ENCODE measurements at places on chromosomes 1 and 21.
A peak's percentile ranks its signal among the peaks of the same experiment; 100 is the strongest.

DNA sequence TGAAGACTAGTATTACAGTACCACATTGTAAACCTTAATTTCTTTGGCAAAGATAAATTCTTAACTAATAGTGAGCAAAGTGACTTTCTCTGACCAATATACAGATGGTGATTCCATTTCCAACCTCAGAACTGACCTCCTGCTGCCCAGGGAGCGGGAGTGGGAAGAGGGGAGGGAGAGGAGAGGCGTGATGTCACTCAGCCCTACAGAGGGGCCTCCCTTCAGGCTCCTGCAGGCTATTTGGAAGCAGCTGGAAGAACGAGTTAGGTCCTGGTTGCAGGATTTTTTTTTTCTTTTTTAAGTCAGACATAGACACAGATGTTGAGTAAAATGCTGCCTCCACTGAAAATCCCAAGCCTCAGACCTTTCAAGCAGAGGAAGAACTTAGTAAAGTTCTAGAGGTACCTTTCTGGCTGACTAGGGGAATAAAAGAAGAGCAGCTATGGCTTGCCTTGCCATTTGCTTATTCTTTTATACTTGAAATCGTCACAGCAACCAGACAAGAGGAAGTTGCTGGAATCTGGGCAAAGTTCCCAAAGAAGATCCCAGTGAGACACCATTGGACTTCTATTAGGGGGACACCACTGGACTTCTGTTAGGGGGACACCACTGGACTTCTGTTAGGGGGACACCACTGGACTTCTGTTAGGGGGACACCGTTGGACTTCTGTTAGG, 54.5 kb downstream of the EXO1 start:
- peak; percentile 45 for DNase-seq

- peak; percentile 80 for DNase-seq
These were observed 110.2 kb upstream of the FGGY start for GRCh38 chr1:59186656-59187055.

- no peak for DNase-seq
These were observed at the start of gene L1TD1 for GRCh38 chr1:62194651-62195544. Gene L1TD1 (plus strand): TSS chr1:62194849. CDS start chr1:62206629, 11,780 bp downstream.

- DNase-seq: peak; percentile 50
These were observed 66.0 kb downstream of the PLEKHA6 start for GRCh38 chr1:204293605-204294337.

- DNase-seq: no peak
These were observed 63.0 kb downstream of the B3GALNT2 start for GRCh38 chr1:235441159-235441685.

DNA sequence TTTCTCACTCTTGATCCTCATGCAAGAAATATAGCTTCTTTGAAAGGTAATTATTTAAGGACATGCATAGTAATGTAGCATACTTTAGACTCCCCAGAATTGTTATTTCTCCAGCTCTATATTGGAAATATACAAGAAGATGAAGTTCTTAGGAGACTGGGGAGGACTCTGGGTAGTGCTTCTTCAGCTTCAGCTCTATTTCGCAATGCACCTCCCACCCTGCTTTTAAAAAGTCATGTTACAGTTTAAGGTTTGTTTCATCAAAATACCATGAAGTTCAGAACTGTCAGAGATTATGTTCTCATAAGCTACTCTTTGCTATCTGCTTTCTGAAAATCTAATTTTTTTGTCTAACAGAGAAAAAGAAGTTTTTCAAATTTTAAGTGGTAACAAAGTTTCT, 586.2 kb upstream of the ADGRL4 start:
- no peak for DNase-seq

Measured in EH (cell line).